Cardiac muscle cell (in vitro differentiated cells and primary cell): ENCODE measurements at places on chromosomes 7 and 10.

- no peak for DNase-seq
Measured at GRCh38 chr7:44226396-44226753, 25.6 kb downstream of the YKT6 start.

DNA sequence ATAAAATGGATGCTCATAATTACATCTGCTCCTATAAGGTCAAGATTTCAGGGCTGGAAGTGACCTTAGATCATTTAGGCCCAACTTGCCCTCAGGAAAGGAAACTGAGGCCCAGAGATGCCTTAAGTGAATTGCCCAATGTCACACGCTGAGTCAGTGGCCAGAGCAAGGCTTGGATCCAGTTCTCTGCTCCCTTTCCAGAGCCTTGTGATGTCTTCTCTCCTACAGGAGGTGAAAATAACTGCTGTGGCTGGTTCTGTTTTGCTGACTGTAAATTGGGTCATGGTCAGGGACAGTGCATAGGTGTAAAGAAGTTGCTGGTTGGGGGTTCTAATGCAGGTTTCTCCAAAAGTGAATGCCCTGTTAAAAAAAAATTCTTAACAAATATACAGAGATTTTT, 91.3 kb downstream of the TCF7L2 start:
- no peak for DNase-seq

- DNase-seq = no peak
Measured at GRCh38 chr10:28984431-28984830, 304.4 kb upstream of the LYZL1 start.

DNA sequence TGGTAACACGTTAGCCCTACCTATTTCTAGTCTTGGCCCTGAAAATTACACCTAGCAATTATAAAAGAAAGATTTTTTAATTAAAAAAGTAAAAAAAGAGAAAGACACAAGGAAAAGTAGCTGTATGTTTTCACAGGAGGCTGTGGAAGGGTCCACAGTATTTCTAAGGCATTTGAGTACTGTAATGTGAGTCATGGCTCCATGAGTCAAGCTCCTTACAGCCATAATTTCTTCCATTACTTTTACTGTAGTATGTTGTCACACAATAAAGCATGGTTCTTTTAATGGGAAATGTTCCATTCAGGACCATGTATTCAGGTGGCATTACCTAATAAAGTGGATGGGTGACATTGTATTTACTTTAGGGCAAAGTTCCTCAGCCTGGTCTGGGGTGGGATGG, 113.4 kb downstream of the GPR37 start:
- DNase-seq = no peak

DNA sequence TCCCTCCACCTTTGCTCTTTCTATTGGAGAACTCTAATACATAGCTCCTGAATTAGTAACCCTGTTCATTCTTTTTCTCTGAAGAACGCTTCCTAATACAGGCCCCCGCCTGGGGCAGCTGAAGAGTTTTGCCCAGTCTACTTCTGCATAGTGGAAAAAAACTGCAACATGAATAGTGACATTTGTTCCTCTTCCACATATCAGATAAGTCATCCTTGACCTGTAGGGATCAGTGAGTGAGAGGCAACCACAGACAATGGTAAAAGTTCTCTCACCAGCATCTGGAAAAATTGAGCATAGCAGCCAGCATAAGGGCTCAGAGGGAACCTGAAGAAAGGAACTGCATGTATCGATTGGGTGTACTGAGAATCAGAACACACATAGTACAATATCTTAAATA, 262.0 kb downstream of the STK31 start:
- no peak for DNase-seq

- no peak for DNase-seq
Measured at GRCh38 chr7:47948141-47948790, at the start of gene PKD1L1. Gene PKD1L1, minus strand, starts transcription at chr7:47948466. Its CDS starts 26 bp downstream, at chr7:47948440.

- no peak for DNase-seq
Measured at GRCh38 chr7:44953156-44953555, 25.7 kb downstream of the MYO1G start.

GRCh38 chr7:50409856-50410745, 40.0 kb downstream of the FIGNL1 start:
- DNase-seq = no peak

GRCh38 chr10:6136215-6137201, 47.7 kb downstream of the RBM17 start:
- DNase-seq = peak; percentile 57

DNA sequence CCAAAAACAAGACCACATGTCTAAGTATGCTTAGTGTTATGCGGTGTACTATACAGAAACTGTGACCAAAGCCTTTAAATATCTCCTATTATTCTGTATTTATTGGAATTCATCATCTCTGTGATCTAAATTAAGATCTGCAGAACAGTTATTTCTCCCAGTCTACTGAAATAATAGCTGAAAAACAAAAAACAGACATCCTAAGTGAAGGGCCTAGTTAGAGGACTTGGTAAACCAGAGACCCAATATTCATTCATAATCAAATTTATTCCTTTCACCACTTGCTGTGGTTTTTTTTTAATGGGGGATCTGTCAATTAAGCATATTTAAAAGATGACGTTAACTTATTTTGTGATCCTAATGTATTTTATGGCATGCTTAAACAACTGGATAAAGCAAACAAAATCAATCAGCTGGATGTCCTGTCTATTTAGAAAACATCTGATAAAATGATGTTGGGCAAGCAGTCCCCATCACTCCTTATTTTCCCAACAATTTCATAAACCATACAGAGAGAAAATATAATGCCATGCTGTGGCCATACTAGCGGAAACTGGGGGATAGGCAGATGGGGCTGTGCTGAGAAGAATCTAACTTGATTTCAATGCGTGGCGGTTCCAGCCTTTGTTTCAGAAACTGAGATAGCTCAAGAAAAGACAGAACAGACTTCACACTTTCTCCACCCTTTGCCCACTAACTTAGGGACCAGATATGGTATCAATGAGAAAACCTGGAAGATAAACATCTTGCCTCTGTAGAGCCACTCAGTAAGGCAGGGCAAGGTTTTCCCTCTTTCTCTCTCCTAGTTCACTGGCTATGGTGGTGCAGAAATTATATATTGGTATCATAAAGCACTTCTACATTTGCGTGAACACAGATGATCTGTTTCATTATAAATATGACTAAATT, 32.9 kb downstream of the ICA1 start:
- DNase-seq = no peak

DNA sequence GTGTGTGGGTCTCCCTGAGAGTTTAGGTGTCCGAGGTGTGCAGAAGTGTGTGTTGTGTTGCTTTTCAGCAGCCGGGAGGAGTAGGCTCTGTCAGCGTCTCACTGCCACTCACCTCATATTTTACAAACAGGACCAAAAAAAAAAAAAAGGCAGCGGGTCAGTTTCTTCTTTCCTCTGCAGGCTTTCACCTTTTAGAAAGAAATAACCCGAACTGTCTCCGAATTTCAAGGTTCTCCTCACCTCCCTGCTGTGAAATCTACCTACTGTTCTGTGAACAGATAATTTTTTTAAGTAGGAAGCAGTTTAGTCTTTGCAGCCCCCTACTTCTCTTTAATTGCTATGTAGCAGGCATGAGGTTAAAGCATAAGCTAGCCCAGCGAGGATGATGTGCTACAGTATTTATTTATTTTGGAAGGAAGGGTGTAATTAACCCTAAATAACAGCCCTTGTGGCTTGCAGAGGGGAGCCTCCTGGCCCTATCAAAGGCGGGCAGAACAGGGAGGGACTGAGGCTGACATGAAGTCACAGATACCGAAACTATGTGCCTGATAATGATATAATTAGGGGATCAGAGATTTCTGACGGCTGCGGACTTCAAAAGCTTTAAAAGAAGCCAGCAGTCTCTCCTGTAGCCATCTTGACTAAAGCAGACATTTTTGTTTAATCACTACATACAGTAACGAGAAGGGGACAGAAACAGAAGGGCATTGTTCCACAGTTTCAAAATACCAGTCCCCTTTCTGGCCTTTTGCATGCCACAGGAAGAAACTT, 1.6 kb downstream of the BAMBI start:
- DNase-seq = peak; percentile 51

DNA sequence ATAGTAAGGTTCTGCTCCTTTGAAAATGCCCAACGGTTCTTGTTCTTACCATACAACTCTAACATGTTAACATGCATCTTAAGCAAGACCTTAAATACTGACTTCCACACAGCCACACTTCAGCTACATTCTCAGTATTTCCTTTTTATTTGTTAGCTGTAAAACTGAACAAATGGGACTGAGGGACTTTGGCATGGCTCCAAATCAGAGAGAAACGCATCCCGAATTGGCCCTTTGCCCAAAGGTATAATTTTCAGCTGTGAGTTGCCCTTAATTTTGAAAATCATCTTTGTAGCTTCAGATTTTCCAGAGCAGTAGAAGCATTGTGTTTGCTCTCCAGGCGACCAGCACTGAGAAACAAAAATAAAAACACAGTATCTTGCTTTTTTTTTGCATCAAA, 56.4 kb downstream of the NEUROD6 start:
- DNase-seq = no peak

- DNase-seq = no peak
Measured at GRCh38 chr7:29965030-29965429, 24.6 kb downstream of the SCRN1 start.

- peak; percentile 11 for DNase-seq
Measured at GRCh38 chr10:11197266-11197712, 179.6 kb downstream of the CELF2 start.

GRCh38 chr7:83574616-83575015, 74.3 kb downstream of the SEMA3E start:
- no peak for DNase-seq

GRCh38 chr10:77641344-77641743, 3.7 kb upstream of the KCNMA1 start:
- DNase-seq = no peak

GRCh38 chr10:44024356-44025116, 360.4 kb downstream of the CXCL12 start:
- no peak for DNase-seq

- no peak for DNase-seq
Measured at GRCh38 chr7:27071622-27072390, 24.0 kb downstream of the HOXA1 start.

- no peak for DNase-seq
Measured at GRCh38 chr7:116354171-116354545, 143.8 kb downstream of the TES start.

- DNase-seq = no peak
Measured at GRCh38 chr7:26594553-26594952, 269.8 kb downstream of the SKAP2 start.

DNA sequence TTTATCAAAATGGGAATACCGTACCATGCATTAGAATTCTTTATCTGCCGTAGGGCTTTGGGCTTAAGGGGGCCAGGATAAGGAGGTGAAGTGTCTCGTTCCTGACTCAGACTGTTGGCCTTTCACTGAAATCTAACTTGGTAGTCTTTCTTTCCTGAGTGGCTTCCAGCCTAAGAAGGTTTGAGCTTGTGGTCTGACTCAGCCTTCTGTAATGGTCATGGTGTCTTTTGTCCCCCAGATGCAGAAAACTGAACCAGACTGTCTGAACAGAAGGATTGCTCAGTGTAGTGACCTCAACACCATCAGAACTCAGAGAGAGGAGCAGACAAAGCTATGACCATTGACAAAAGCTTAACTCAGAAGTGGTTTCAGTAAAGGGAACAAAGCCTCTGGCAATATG, 39.5 kb downstream of the WNT2 start:
- no peak for DNase-seq

DNA sequence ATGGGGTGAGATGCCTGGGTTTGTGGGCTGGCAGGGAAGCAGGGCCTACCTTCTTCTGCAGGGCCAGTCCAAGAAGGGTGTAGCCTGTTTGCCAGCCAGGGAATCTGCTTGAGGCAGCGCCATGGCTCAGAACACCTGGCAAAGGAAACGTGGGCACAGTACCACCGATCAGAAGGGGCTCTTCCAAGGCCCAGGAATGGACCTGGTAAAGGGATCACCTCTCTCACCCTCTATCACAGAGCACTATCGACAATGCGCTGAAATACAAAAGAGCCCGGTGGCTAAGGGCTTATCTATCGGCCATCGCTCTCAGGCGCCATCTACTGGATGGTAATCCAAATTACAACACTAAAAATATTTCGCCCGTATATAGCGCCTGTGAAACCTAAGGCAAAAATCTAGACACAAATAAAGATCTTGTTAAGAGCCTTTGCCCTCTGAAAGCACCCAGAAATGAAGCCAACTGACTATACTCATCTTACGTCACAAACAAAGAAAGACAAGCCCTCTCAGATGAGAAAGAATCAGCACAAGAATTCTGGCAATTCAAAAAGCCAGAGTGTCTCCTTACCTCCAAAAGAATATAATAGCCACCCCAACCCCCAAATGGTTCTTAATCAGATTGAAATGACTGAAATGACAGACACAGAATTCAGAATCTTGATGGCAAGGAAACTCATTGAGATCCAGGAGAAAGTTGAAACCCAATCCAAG, 217.8 kb upstream of the HPS1 start:
- peak; percentile 33 for DNase-seq

GRCh38 chr7:112283382-112283910, 77.0 kb downstream of the ZNF277 start:
- no peak for DNase-seq

DNA sequence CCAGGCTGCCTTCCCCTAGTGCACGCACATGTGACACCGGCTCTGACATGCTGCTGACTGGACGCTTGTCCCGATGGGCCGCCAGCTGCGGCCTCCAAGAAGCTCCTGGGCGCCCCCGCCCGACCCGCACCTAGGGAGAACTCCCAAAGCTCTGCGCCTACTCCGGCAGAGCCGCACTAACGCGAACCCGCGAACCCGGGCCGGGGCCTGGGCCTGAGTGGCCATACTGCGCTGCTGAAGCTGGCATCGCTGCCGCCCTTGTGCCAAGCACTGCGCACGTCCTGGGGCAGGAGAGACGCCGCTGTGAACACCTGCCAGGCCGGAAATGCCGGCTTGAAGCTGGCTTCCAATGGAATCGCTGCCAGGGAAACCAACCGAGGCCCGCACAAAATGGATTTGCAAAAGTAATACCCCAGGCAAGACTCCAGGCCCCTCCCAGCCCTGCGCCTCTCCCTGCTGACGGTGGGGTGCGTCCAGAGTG, 85.1 kb downstream of the WASHC2A start:
- DNase-seq = no peak

DNA sequence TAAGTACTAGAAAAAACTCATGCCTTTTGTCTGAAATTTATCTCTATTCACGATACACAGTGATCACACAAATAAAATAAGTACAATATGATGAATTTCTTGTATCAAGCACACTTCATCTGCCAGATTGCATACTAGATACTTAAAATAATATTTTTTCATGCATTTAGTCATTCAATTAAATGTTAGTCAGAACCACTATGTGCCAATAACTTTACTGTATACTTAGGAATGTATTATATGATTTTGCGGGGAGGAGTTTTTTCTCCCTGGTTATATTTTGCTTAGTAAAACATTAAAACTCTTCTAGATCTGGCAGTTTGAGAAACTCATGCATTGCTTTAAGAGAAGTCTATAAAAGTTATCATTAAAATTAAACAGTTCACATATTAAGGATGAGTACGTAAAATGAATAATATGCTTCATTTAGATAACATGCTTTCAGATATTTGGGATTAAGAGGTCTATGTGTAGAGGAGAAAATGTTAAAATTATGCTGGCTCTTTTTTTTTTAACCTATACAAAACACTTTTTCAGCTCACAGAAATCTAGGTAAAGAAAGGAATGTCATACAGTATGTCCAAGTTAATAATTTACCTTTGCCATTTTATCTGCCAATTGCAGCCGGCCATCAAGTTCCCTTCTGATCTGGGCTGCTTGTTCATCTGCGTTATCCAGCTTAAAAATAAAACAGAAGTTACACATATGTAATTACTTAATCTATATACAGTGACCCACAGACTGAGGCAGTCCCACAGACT, 70.1 kb downstream of the RNF133 start:
- DNase-seq = no peak

- DNase-seq = peak; percentile 47
Measured at GRCh38 chr10:89163265-89163995, 43.7 kb downstream of the CH25H start.

GRCh38 chr10:77036993-77037734, 600.4 kb downstream of the KCNMA1 start:
- DNase-seq = peak; percentile 31
